Kidney tubule cell (primary cell): ENCODE measurements at places on chromosomes 5 and 9.
A peak's percentile ranks its signal among the peaks of the same experiment; 100 is the strongest.

DNA sequence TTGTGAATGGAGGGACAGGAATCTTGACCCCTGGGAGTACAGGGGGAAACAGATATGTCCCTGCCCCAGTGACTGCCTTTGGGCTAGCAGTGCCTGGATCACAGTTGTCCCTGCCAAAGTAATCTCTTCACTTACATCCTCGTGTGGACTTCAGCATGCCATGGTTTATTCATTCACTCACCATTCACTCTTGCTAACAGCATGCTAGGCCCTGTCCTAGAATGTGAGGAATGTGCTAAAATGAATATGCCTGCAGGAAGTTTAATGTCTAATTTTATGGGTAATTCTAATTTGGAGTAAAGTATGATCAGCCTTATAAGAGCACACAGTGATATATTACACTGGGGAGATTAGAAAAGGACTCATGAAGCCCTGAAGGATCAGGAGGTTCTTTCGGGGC is 63.0 kb downstream of the FAT2 start:
- DNase-seq: peak; percentile 26

DNA sequence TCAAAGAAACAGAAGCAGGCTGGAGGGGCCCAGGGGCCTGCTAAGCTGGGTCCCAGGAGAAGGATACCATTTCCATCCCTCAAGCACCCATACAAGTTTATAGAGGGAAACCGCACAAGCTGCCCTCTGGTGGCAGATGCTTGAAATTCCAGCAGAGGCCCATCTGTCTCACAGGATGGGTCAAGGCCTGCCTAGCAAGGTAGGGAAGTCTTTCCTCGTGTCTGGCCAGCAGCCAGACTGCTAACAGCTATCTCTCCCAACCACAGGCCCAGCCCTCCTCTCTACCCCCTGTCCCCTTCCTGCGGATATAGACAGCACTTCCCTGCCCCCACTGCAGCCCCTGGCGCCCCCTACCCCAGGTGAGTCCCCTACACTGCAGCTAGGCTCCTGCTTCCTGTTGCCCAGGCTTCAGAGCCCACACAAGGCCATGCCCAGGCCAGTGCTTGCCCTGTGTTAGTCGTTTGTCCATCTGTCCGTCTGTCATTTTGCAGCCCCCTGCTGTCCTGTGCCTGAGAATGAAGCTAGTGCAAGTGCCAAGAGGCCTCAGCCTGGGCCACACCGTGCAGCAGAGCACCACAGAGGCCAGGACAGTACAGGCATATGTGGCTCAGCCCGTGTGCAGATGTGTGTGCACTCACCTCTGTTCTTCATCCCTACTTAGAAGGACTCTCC is 26.2 kb downstream of the TCF7 start:
- peak; percentile 84 for DNase-seq

DNA sequence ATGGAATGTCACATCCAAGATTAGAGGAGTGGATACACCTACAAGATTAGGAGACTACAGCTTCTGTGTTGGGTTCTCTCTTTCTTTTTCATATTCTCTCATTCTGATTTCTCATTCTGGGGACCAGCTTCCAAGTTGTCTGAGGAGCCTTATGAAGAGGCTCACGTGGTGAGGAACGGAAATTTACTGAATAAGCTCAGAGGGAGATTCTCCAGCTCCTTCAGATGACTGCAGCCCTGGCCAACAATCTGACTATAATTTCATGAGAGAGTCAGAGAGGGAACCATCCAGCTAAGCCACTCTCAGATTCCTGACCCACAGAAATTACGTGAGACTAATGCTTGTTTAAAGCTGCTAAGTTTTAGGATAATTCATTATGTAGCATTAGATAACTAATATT is 27.1 kb upstream of the TENT2 start:
- DNase-seq: no peak

DNA sequence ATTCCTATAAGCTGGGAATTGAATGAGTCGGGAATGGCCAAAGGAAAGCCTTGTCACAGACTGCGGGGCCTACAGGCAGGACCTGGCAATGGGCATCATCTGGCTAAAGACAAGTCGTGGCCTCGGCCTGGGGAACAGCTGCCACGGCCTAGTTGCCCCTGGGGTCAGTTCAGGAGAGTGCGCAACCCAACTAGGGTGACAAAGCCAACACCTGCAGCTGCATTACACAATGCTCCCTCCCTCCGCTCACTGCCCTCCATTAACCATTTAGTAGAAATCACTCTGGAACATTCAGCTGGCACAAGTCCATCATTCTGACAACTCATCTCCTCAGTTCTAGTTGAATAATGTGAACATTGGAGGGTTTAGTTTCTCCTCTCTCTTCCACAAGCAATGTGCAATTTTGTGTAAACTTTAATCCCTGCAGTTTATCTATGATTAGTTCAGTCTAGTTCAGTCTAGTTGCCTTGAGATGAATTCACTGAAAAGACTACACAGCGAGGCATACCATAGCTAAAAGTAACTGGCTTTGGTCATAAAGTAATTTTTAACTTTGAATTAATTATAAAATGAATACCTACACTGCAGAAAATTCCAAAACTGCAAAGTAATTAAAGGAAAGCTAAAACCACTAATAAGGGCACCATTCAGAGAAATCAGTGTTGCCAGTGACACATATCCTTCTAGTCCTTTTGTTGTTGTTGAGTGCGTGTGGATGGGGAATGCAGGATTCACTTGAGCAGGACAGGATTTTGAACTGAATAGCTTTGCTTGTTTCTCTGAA is 5.1 kb downstream of the GLDC start:
- DNase-seq: peak; percentile 88

- no peak for DNase-seq
Observed at GRCh38 chr9:130993303-130994030, 15.5 kb upstream of the LAMC3 start.

DNA sequence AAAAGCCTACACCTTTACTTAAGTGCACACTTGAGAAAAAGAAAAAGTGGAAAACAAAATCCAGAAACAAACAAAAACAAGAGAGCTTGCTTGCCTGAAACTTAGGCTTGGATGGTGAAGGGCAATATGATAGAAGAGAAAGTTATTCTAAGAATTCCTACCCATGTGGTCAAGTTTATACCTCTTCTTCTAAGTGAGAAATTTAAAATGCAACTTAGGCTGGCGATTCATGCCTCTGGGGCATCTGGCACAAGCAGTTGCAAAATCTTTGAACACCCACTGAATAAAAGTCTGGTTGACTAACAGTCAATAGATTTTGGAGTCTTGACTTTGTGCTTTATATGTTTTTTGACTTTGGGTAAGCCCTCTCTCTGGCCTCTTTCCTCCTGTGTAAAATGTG is 239.6 kb downstream of the KDM4C start:
- no peak for DNase-seq

DNA sequence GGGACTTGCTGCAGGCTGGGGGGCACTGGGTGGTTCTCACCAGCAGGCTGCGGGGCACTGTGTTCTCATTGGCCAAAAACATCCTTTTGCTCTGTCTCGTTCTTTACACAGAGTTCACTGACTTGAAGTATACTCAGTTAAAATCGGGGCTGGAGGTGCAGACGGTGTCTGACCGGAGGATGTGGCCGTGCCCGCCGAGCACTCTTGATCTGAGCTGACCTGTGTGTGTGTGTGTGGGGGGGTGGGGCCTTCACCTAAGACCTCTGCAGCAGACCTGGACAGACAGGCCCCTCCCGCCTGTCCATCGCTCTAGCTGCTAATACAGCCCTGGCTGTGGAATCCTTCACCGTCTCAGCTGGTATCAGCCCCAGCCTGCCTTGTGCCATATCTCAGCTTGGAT is 7.1 kb downstream of the TOR1B start:
- DNase-seq: no peak

DNA sequence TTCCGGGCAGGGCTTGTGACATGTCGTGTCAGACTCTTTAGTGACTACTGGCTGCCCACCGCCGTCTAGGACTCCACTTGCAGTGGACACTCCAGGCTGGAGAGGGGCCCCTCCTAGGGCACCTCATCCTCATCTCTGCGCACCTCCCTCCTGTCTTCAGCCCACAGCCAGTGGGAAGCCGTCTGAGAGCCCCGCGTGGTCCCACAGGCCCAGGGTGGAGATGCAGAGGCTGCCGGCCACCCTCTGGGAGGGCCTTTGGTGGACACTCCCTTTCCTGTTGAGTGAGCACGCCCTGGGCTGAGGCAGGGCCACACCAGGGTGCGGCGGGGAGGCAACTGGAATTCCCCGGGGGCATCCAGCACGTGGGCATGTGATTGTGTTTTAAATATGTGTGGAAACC is 80.5 kb downstream of the IRX2 start:
- no peak for DNase-seq

GRCh38 chr9:34169125-34169524 is 9.7 kb upstream of the UBAP1 start:
- DNase-seq: no peak

GRCh38 chr9:17159469-17159868 is 24.6 kb downstream of the CNTLN start:
- DNase-seq: no peak

DNA sequence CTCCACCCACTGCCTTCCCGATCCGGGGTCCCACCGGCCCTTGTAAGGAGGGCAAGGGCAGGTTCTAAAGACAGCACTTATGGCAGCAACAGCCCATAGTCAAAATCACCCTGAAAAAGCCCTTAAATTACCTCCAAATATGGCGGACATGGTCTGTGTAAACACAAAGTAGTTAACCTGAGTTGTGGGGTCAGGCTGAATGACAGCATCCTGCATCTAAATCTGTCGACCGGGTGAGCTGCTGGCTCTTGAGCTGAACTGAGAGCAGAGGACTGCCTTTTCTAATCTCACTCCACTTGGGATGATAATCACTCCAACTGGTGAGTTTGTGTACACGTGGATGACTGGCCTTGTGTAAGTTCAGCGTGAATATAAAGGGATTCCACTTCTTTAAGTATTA is 249.6 kb downstream of the DENND1A start:
- no peak for DNase-seq

- DNase-seq: no peak
Observed at GRCh38 chr9:89249001-89249400, 62.0 kb upstream of the CKS2 start.

DNA sequence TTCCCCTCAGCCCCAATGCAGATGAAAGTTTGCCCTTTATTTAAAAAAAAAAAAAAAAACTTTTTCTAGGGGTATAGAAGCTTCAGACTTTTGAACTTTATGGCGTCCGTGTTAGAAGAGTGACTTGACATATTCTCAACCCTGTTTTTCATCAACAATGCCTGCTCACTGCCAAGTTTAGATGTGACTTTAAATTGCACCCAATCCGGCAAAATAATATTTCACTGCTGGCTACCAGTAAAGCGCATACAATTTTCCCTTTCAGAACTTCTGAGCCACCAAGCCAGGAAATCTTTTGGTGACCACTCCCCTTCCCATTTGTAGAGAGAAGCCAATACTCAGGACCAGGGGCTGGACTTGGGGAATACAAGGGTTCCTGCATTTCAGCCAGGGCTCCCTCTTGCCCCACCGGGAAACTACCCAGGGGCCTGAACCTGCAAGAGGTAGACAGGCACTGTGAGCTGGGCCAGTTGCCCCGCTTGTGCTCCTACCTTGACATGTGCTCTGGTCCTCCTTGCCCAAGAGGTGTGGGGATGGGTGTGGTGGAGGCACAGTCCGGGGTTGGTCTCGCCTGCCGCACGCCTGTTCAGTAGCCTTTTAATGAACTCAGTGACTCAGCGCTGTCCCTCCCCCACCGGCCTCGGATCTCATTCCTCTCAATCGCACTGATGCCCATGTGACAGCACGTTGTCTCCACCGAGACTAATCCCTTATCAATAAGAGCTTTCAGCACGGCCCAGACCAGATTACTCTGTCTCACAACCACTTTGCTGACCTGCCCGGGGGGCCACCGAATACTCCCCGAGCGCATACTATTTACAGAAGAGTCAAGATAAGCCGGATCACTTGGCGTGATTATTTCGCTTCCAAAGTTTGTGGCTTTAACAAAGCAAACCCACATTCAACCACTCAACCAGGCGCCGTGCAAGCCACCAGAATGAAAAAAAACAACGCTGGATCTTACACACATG is 226.4 kb downstream of the DCP2 start:
- no peak for DNase-seq

DNA sequence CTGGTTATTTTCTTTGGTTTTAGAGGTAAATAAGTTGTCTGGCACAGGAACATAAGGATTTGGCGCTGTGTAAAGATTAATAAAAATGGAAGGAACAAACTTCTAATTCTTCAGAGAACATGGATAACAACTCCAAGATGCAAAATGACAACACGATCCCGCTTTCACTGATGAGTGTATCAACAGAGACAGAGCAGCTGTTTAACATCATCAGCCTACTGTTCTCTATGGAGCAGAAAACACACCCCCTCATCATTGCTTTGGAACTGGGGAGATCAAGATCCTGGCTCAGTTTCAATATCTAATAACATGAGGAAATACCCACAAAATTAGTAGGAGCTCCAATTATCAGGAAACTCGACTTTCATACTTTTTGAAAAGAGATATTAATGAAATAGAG is 8.3 kb upstream of the GAS1 start:
- DNase-seq: no peak

GRCh38 chr9:18352711-18353110 is 121.2 kb upstream of the ADAMTSL1 start:
- DNase-seq: peak; percentile 61

DNA sequence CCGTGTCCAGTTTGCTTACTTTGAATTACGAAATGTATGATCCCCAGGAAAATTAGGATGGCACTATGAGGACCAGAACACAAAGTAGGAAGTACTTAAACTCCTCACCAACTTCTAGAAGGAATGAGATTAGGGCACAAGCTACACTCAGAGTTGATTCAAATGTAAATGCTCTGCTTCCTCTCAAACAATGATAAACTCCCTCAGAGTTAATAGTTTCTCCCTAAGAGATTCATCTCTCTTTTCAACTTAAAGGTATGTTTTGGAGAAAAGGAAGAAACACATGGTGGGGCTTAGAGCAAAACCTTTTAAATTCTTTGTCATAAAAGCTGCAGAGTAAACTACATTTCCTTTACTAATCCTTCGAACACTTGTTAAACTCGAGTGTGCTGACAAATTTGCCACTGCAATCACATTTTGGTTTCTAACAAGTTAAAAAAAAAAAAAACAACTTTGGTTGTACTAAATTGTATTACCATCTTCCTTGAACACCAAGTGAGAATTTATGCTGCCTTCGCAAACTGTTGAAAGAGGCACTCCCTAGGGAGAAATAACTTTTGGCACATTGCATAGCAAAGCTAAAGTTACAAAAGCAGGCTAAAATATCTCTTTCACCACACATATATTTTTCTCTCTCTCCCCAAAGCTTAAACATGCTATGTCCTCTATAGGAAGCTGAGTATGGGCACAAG is 66.6 kb downstream of the DENND1A start:
- no peak for DNase-seq

GRCh38 chr9:112731971-112732370 is 14.1 kb upstream of the INIP start:
- peak; percentile 79 for DNase-seq

DNA sequence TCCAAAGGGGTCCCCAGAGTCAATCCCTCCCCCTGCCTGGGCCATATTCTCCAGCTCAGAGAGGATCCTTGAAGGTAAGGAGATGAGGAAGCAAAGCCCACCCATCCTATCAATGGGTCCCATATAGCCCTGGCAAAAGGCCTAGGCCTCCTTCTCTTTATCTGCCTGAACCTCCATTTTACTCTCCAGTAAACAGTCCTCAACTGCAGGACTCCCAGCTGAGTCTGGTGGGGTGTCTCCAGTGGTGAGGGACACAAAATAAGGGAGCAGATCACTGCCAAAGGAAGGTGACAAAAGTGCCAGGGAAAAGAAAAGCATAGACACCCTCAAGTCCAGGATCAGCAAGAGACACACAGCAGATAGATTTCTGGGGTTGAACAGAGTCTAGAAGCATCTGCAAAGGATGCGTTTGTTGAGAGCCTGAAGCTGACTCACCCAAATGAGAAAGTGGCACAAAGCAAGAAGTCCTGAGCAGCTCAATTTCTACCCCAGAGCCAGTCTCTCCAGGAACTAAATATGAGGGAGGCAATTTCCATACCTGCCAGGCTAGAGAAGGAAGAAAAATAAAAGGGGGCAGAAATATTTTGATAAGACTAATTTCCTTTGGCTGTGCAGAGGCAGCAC is 2.7 kb upstream of the EBF1 start:
- DNase-seq: no peak
